Right renal cortex interstitium (tissue), 3 donors: ENCODE measurements at places on chromosomes 3 and 15. TPM values are rescaled to one million over a fixed set of nuclear protein-coding genes. Genes with fewer than 3 reads are reported as not detected.

Gene ENTPD3
- 2.2 TPM for polyA plus RNA-seq

Gene AGBL1
- 0.10 TPM for polyA plus RNA-seq

Gene EOMES
- polyA plus RNA-seq: 0.13 TPM

Gene ADAMTS9
- 138 TPM for polyA plus RNA-seq

Gene ALDH1L1
- 33.1 TPM for polyA plus RNA-seq

Gene SPATA16
- not detected for polyA plus RNA-seq

Gene TAGLN3
- 1.4 TPM for polyA plus RNA-seq

Gene CATSPER2
- 3.6 TPM for polyA plus RNA-seq

Gene HESX1
- polyA plus RNA-seq: 4.3 TPM

Gene KIF7
- polyA plus RNA-seq: 10.1 TPM

Gene C3orf22
- polyA plus RNA-seq: not detected

Gene DNAH12
- 2.0 TPM for polyA plus RNA-seq

Gene CHRNB4
- polyA plus RNA-seq: 3.1 TPM

Gene GATA2
- 28.4 TPM for polyA plus RNA-seq

Gene ZBED2
- polyA plus RNA-seq: 0.31 TPM

Gene MGLL
- 24.9 TPM for polyA plus RNA-seq

Gene SEMA6D
- 31.9 TPM for polyA plus RNA-seq

Gene PDIA5
- 32.1 TPM for polyA plus RNA-seq

Gene P2RY1
- polyA plus RNA-seq: 2.9 TPM

Gene ACP3
- polyA plus RNA-seq: 84.6 TPM

Gene CORO2B
- polyA plus RNA-seq: 23.5 TPM

Gene RTP3
- polyA plus RNA-seq: not detected

Gene MBNL1
- polyA plus RNA-seq: 54.4 TPM

Gene CYP19A1
- polyA plus RNA-seq: not detected

Gene TRH
- polyA plus RNA-seq: 0.11 TPM
